NB4 (cell line): ENCODE measurements at places on chromosomes 5 and 9.
A peak's percentile ranks its signal among the peaks of the same experiment; 100 is the strongest.

DNA sequence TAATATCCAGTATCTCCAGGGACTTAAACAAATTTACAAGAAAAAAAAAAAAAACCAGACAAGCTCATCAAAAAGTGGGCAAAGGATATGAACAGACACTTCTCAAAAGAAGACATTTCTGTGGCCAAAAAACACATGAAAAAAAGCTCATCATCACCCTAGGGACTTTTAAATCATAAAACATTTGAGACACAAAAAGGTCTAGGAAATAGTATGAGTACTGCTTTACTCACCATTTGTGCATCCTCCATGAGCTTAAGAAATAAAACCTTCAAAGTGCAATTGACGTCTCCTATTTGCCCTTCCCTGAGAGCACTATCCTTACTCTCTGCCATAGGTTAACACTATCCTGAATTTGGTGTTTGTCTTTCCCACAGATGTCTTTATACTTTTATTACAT is 193.7 kb upstream of the NREP start:
- no peak for DNase-seq

GRCh38 chr5:167732499-167732898 is 558.9 kb upstream of the WWC1 start:
- DNase-seq, result no peak

- no peak for DNase-seq
These were observed 39.7 kb upstream of the NKD2 start for GRCh38 chr5:968881-969280.

DNA sequence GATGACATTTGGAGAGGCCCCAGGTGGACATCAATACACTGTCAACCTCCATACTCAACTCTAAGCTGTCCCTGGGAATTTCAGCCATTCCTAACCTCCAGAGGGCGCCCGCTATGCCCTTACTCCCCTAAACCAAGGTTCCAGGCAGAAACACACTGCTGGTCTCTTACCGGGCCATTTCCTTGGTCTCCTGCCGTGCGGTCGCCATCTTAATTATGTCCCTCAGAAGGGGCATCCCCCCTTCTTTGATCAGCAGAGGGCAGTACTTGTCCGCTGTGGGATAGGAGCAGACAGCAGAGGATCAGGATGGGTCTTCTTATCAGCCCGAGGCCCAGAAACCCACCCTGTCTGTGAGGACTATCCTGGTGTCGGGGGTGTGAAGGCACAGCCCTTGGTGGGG is 9.3 kb upstream of the ZDHHC12 start:
- DNase-seq, result peak; percentile 87

DNA sequence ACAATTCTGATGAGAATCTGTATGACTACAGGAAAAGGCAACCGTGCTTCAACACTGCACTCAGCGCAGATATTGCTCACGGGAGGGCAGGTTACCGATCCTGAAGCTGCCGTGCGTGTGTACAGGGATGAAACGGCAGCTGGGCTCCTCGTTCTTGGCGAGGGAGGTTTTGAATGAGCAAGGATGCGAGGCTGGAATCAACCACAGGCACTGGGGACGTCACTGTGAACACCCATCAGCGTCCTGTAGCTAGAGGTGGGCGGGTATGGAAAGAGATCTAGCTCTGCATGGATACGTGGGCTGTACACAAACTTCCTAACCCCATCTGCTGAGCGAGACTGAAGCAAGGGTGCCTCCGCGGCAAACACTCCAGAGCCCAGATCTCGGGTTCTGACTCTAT is 84.3 kb upstream of the COL5A1 start:
- DNase-seq, result no peak

DNA sequence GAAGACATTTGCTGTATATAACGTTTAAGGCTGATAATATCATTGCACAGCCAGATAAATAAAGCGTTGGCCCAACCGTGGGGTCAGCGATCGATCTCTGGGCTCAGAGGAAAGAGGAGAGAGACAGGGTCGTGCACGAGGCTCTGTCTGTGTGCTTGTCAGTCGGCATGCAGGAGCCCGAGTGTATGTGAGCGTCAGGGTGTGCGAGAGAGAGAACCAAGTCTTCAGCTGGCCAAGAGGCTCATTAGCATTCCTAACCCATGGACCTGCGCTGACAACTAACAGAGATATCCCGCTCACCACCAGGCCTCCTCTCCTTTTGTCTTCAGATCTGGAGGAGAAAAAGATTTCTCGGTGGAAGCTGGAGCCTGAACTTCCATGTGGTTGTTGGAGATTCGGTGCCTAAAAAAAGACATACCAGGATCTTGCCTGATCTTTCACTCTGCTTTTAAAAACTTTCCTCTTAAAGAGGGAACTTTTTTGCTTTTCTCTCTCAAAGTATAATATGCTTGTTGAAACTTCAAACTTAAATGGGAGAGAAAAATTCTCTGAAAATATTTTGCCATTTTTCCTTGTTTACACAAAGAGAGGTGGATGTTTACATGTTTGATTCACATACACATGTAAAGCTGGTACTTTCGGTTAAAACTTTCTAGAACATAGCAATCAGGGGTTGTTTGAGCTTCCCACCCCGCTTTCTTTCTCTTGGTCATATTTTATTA is 16.5 kb downstream of the NR2F1 start:
- no peak for DNase-seq

- DNase-seq, result no peak
These were observed 138.0 kb upstream of the NFIB start for GRCh38 chr9:14451949-14452348.

- DNase-seq, result no peak
These were observed 324.1 kb downstream of the PLK2 start for GRCh38 chr5:58135571-58136335.

DNA sequence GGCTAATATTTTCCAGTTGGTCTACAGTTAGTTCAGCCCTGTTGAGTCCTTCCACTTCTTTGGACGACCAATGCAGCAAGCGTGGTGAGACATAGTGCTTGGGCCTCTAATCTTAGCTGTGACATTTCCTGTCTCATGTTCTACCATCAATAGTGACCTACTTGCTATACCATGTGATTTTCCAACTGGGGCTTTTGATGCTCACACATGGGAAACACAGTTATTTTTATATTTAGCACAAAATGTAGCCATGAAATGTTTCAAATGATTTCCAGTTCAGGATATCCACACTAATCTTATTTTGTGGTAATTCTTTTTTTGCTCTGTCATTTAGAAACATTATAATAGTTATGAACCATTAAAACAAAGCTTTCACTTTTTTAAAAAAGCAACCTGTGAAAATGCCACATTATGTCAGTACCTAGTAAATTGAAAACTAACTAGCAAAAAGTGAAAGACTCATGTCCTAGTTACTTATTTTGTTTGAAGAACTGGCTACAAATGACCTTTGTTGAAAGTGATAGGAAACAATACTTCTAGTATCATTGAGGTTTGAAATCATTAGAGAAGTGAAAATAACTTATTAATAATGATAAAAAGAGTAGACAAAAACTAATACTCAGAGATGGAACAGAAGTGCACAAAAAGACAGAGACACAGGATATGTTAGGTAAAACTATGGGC is 18.3 kb downstream of the MARCHF3 start:
- no peak for DNase-seq

DNA sequence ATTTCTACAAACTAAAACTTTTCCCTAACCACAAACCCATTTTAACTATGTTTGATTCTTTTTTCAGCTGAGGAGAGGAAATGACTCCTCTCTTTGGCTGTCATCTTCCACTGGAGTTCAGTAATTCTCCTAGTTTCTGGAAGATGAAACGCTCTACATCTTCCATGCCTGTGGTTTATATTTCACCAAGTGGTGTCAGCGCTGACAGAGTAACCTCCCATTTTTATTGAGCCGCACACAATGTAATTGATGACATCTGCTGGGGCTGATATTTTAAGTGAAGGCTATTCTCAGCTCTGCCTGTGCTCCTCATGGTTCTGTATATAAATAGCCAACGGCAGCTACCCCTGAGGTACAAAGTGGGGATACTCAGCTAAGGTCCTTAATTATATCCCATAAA is 234.6 kb downstream of the SPOCK1 start:
- no peak for DNase-seq

- no peak for DNase-seq
These were observed 989.2 kb downstream of the TLE4 start for GRCh38 chr9:80560976-80561375.

- DNase-seq, result no peak
These were observed 6.6 kb downstream of the PTGES start for GRCh38 chr9:129746092-129746777.

GRCh38 chr9:70136632-70137031 is 93.0 kb downstream of the MAMDC2 start:
- no peak for DNase-seq

- peak; percentile 35 for DNase-seq
These were observed 68.2 kb downstream of the KCNT1 start for GRCh38 chr9:135770203-135770535.

DNA sequence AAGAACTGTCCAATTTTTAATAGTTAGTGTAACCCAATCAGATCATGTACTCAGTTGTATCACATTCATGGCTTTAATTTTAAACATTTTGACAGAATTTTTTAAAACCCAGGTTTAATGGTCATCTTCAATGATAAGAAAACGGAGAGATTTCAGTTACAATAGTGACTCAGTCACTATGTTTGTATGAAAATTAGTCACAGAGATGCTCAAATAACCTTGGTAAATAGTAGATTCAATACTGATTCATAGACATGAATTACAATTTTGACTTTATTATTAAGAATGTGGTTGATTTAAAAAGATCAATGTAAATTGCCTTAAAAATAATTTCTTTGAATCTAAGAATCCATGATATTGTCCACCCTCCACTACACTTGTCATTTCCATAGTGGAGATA is 64.6 kb upstream of the TYRP1 start:
- DNase-seq, result no peak

- no peak for DNase-seq
These were observed 8.2 kb upstream of the RUFY1 start for GRCh38 chr5:179542170-179542569.

- no peak for DNase-seq
These were observed 177.0 kb upstream of the MVB12B start for GRCh38 chr9:126149661-126150060.

DNA sequence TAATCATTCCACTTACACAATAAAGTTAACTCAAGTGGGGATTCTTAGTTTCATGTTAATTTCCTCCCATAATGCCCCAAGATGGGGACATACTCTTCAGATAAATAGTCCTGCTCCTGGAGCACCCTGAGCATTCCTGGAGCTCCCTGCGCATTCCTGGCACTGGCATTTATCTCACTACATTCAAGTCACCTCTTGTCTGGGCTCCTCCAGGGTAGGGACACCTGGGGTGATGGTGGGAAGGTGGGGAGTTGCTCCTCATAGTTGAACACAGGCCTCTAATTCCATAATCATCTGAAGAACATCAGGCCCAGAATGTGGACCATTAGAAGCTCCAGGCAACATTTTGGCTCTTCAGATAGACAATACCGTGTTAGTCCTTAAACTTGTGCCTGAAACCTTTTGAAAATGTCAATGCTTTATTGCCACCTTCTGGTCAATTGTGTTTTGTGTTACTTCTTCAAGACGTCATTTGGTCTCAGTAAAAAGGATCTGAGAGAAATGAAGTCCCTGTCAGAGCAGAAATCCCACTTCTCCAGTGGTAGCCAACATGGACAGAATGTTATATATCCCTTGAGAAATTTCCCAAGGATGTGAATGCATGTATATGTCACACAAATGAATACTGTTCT is 14.2 kb upstream of the AGGF1 start:
- peak; percentile 66 for DNase-seq

DNA sequence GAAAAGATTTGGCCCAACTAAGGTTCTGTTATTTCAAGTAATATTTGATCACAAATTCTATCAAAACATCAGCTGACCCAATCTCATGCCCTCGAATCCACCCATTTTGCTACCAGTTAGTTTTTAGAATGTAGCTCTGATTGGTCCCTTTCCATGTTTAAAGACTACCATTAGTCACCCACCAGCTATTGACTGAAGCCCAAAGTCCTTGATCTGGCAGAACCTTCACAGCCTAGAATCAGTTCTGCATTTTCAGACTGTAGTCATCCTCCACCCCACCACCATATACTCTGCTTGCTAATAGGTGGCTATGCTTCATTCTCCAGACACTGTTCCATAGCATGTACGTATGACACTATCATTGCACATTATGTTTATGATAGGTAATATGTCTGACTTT is 182.2 kb upstream of the TARS1 start:
- DNase-seq, result no peak
